ENCODE measurements at places on chromosomes 1 and 21. TPM values are rescaled to one million over a fixed set of nuclear protein-coding genes. Genes with fewer than 3 reads are reported as not detected.

AKNAD1 gene
- 0.56 TPM for total RNA-seq

RAB25 gene
- not detected for total RNA-seq

CRNN gene
- total RNA-seq, result not detected

KPRP gene
- not detected for total RNA-seq

SFT2D2 gene
- 52.1 TPM for total RNA-seq

CHI3L2 gene
- total RNA-seq, result 0.12 TPM

PCP4 gene
- not detected for total RNA-seq

TMEM81 gene
- total RNA-seq, result 1.6 TPM

PKP1 gene
- total RNA-seq, result under 0.01 TPM

ATPAF1 gene
- total RNA-seq, result 47.9 TPM

OBSCN gene
- 2.7 TPM for total RNA-seq

STIL gene
- 8.1 TPM for total RNA-seq

HFM1 gene
- 0.13 TPM for total RNA-seq

HLCS gene
- 35.7 TPM for total RNA-seq

PLD5 gene
- not detected for total RNA-seq

SHE gene
- 0.93 TPM for total RNA-seq

NOTCH2 gene
- total RNA-seq, result 144 TPM

FLG2 gene
- total RNA-seq, result not detected

RGS5 gene
- 76.0 TPM for total RNA-seq

SLC2A1 gene
- total RNA-seq, result 15.3 TPM

TAS1R2 gene
- total RNA-seq, result not detected

NTNG1 gene
- total RNA-seq, result 0.06 TPM

KLHL21 gene
- total RNA-seq, result 33.8 TPM

TCEA3 gene
- 14.0 TPM for total RNA-seq

S100A8 gene
- not detected for total RNA-seq

AHDC1 gene
- total RNA-seq, result 10.0 TPM

LCE2D gene
- not detected for total RNA-seq

OR2L3 gene
- not detected for total RNA-seq
